GM10248 (cell line): ENCODE measurements at places on chromosomes 4 and X.
A peak's percentile ranks its signal among the peaks of the same experiment; 100 is the strongest.

DNA sequence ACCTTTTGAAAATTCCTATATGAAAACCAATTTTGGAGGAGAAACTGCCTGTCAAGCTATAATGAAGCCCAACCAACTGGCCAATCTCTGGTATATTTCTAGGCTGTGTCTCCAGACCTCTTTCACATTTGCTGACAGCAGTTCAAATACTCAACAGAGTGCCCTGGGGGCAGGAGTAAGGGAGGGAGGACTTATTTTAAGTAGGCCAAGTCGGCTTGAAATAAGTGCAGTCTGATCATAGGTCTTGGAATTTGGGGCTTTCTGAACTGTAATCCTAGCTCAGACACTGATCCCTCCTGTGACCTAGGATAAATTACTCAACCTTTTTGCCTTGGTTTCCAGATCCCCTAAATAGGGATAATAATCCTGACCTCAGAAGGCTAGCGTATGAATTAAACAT, 59.4 kb upstream of the SLC7A11 start:
- DNase-seq = no peak

- peak; percentile 37 for DNase-seq
Observed at GRCh38 chr4:158172261-158173258, at the start of gene GASK1B. GASK1B (minus strand) TSS chr4:158173025; CDS start chr4:158171375, 1,650 bp downstream.

DNA sequence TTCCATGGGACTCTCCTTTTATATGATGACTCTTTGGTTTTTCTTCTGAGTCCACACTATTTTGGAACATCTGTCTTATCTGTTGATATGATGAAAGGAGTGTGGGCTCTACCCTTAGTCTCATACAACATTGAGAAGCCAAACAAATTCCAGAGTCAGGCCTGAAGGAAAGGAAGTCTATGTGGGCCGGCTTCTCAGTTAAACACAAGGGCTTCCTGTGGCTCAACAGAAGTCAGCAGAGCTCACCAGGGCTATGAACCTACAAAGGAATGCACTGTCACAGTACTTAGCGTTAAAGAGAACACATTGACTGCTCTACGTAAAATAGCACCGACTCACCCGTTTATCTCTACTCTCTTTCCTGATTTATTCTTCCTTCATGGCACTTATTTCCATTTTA, 641.0 kb upstream of the FRG1 start:
- DNase-seq = no peak

GRCh38 chrX:111568817-111569216, 57.4 kb downstream of the SERTM2 start:
- DNase-seq = no peak

DNA sequence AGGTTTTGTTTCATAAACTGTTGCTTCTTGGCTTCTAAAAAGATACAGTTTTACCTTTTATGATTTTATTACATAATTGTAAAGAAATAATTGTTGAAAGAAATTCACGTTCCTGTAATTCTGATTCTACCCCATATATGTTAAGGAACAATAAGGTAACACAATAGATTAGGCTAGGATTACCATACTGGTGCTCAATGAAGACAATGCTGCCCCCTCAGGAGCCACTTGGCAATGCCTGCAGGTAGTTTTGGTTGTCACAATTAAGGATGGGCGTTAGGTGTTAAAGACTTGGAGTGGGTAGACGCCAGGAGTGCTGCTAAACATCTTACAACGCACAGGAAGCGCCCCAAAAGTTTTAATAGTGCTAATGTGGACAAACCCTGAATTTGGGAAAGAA, 133.2 kb downstream of the NLGN4X start:
- DNase-seq = no peak

GRCh38 chrX:24563291-24564010, 83.7 kb downstream of the PCYT1B start:
- DNase-seq = no peak

DNA sequence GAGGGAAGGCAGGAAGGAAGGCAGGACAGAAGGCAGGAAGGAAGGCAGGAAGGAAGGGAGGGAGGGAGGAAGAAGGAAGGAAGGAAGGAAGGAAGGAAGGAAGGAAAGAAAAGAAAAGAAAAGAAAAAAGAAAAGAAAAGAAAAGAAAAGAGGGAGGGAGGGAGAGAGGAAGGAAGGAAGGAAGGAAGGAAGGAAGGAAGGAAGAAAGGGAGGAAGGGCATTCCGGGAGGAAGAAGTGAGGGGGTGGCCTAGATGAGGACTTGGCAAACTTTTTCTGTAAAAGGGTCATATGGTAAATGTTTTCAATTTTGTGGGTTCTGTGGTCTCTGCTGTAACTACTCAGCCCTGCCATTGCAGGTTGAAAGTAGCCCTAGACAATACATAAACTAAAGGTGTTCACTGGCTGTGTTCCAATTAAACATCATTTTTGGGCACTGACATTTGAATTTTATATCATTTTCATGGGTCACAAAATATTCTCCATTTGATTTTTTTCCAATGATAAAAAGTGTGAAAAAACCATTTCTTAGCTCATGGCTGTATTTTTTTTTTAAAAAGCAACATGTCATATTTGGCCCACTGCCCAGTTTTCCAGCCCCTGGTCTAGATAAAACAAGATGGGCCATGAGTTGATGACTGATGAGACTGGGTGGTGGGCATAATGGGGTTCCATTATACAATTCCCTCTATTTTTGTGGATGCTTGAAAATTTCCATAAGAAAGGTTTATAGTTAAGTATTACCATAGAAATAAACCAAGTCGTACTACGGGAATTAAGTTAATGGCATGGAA, 3.1 kb downstream of the ZNF630 start:
- DNase-seq = no peak

- DNase-seq = no peak
Observed at GRCh38 chr4:188956566-188956965, 817.3 kb downstream of the TRIML1 start.

DNA sequence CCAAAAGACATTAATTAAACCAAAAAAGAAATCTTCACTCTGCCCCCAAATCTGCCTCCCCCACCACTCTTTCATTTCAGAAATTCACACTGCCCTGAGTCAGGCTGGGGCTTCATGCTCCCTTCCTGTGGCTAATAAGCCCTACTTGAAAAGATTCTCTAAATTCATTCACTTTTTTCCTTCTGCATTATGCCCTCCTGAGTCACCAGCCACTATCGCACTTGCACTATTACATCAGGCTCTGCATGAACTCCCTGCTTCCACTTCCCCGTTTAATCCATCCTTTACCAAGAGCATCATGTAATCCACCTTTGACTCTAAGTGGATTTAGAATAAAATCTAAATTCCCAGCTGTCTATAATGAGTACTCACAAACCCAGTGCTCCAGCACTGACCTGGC, 295.4 kb upstream of the KLF3 start:
- DNase-seq = no peak

DNA sequence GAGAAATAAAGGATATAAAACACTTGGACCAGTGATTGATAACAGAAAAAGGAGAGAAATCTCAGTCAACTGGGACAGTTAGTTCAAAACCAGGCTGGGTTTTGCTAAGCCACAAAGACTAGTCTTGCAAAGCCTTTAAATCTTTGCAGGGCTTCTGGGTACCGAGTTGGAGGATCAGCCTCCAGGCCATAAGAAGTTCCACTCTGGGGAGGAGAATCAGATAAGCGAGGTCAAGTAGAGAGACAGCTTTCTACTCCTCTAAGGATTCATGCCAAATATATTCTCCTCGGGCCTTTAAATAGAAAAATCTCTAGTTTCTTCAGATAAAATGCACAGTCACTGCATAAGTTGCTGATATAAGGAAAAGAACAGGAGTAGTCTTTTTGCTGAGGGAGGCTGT, 92.7 kb downstream of the MFAP3L start:
- no peak for DNase-seq

- DNase-seq = no peak
Observed at GRCh38 chrX:124414281-124414680, 67.9 kb downstream of the SH2D1A start.

DNA sequence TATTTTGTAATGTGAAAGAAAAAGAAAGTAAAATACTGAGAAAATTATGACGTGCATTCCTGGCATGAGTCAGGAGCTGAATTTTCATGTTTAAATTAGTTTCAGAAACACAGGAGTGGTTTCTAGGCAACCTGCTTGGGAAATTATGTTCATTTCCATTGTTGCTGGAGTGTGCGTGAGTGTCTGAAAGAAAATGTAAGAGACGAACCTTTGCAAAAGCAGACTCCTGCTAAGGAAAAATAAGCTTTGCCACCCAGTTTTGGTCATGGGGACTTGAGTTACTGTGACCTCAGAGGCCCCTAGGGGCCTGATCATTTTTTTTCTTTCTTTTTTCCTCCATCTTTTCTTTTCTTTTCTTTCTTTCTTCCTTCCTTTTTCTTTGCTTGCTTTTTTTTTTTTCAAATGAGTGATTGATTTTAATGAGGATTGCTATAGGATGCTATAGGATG, 18.8 kb upstream of the CHRNA9 start:
- no peak for DNase-seq

DNA sequence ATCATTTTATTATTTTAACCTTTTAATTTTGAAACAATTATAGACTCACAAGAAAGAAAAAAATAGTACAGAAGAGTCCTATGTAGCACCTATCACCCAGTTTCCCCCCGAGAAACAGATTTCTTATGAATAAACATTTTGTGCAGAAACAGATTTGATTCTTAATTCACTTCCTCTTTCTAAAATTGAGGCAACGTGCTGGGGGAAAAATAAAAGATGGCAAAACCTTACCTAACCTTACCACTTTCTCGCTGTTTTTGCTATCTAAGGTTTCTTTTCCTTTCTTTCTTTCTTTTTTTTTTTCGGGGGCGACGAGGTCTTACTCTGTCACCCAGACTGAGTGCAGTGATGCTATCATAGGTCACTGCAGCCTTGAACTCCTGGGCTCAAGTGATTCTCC, 4.3 kb upstream of the CLNK start:
- no peak for DNase-seq

GRCh38 chr4:140090215-140090731, 63.7 kb downstream of the MAML3 start:
- DNase-seq = no peak

- no peak for DNase-seq
Observed at GRCh38 chr4:41598580-41598979, 60.6 kb downstream of the LIMCH1 start.

GRCh38 chr4:47010912-47011446, 17.6 kb upstream of the GABRA4 start:
- peak; percentile 53 for DNase-seq

- DNase-seq = no peak
Observed at GRCh38 chr4:181682367-181683047, 560.7 kb upstream of the TENM3 start.

DNA sequence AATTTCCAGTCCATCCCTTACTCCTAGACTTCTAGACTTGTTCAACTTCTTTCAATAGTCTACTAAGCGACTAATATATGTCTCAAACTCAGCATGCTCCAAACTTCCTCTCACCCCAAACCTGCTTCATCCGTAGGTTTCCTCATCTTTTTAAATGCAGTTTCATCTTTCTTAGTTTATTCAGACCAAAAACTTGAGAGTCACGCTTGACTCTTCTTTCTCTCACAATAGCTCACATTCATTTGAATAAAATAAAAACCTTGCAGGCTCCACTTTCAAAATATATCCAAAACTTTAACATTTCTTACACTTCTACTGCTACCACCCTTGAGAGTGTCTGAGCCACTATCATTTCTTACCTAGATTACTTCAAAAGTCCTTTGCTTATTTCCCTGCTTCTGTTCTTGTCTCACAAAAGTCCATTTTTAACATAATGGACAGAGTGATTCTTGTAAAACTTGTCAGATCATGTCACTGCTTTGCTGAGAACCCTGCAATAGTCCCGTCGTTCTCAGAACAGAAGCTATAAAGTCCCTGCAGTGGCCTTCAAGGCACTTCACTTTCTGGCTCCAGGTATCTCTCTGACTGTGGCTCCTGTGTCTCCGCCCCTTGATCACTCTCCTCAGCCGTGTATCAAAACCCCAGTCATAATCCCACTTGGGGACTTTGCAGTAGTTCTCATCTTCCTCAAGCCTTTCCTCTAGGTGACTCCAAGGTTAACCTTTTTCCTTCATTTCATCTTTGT, 167.6 kb downstream of the ARHGAP24 start:
- DNase-seq = peak; percentile 13

GRCh38 chr4:74447636-74448233, 2.8 kb downstream of the AREG start:
- DNase-seq = no peak

GRCh38 chr4:6233929-6234328, 33.6 kb upstream of the JAKMIP1 start:
- no peak for DNase-seq

GRCh38 chr4:153036931-153037482, 100.9 kb downstream of the FHDC1 start:
- no peak for DNase-seq

DNA sequence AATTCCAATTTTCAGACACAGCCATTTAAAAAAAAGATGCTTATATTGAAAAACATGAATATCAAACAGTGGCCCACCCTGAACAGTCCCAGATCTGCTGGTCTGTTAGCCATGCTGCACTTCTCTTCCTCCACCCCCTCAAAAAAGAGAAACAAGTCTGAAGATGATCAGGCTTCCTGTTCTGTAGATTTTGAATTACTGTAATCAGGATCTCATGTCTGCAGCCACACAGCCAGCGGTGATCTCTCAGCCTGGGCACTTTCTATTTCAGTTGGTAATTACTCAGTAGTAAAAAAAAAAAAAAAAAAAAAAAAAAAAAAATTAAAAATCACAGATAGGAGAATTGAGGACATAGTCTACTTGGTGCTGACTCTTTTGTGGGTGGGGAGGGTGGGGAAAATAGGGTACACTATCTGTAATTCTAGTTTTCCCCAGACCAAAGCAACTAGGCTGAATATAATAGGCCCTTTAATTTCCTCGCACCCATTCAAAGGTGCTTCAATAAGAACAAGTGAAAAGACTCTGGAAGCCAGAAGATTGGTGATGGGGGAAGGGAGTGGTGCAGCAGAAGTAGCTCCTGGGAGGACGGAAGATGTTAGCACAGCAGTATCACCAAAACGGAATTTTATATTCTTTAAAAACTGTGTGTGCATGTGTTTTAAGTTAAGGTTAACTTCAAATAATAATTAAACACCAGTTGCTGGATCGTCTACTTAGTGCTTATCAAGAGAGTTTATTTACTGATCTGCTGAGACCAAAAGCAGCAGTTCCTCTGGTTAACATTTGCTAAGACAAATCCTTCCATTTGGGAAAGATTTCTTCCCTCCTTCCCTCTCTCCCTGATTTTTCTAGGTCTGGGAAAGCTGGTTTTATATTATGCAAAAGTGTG, 47.0 kb downstream of the SPRY1 start:
- peak; percentile 36 for DNase-seq

GRCh38 chrX:19875050-19875431, 12.4 kb downstream of the SH3KBP1 start:
- DNase-seq = no peak

DNA sequence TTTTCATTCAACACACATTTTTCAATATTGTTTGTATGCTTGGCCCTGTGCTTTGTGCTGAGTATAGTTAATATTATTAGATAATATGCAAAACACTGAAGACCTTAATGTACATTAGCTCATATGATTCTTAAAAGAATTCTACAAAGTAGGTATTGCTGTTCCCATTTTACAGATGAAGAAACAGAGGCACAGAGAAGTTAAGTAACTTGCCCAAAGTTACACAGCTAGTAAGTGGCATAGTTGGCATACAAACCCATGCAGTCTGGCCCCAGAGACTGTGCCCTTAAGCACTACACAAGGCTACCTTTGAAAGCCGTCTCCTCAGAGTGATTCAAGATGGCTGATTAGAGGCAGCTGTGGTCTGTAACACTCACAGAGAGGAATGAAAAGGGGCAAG, 293.4 kb upstream of the F9 start:
- DNase-seq = no peak
